Amygdala (tissue), 56 donors: ENCODE measurements at places on chromosomes 2 and 18.

DNA sequence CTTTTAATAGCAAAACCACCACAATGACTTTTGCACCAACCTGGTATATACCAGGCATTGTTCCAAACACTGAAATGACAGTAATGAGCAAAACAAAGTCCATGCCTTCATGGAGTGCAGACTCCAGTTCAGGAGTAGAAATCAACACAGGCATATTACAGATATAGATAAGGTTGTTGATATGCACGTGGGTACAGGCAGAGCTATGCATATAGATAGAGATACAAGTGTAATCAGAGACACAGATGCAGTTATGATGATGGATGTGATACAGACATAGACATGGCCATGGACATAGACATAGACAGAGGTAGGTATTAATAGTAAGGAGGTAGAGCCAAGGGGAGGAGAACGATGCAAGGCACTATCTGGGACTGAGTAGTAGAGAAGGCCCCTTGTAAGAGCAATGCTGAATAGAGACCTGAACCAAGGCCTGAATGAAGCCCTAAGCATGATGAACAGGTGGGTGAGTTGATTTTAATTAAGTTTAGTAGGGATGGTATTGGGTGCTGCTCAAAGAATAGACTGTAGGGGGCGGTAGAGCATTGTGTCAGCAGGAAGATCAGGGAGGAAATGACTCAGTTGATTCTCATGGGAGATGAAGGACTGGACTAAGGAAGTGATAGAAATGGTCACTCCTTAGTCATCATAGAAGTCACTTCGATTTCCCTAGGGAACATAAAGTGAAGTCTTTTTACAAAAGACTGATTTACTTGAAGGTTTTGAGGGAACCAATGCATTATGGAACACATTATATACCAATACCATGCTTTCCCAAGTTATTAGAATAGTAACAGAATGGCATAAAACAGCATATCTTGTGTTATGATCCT is 39.4 kb downstream of the CMPK2 start:
- DNase-seq = no peak

- DNase-seq = no peak
These were observed 7.9 kb downstream of the ARL4C start for GRCh38 chr2:234488913-234489451.

DNA sequence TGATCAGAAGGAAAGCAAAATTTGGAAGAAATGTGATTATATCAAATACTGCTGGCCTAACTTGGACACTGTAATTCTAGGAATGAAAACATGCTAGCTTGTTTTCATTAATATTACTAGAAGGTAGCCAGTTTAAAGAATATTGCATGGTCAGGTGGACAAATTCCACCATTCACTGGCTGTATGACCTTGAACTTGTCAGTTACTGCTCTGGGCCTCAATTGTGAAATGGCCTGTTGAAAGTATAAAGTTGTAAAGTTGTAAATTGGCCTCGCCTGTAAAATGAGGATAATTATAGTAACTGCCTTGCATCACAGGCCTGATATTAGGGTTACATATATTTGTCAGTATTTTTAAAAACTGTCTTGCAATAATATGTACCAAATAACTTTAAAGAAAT is 398.4 kb upstream of the CHST9 start:
- DNase-seq = no peak

DNA sequence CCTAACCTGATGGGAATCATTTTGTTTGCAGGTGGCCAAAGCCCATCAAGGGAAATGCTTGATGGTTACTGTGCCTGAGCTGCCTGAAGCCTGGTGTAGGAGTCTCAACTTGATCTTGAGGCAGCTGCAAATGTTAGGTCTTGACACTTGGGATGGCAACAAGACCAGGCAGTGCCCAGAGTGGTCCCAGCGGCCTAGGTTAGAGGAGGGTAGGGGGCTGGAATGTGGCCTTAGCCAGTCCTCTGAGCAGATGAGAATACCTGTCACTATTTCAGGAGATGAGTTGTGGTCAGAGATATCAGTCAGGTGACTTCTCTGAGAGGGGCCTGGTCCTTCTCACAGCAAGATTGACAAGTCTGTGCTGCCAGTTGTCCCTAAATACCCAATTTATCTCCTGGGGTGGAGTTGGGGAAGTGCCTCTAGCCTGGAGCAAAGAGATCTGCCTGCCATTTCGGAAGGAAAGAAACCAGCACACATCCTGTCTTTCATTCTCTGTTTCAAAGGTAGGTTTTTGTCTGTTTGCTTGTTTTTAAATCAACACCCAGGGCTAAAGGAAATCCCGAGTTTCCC is 13.4 kb downstream of the SPTBN1 start:
- no peak for DNase-seq

GRCh38 chr18:29874519-29875098 is 1167.9 kb downstream of the DSC3 start:
- DNase-seq = no peak

DNA sequence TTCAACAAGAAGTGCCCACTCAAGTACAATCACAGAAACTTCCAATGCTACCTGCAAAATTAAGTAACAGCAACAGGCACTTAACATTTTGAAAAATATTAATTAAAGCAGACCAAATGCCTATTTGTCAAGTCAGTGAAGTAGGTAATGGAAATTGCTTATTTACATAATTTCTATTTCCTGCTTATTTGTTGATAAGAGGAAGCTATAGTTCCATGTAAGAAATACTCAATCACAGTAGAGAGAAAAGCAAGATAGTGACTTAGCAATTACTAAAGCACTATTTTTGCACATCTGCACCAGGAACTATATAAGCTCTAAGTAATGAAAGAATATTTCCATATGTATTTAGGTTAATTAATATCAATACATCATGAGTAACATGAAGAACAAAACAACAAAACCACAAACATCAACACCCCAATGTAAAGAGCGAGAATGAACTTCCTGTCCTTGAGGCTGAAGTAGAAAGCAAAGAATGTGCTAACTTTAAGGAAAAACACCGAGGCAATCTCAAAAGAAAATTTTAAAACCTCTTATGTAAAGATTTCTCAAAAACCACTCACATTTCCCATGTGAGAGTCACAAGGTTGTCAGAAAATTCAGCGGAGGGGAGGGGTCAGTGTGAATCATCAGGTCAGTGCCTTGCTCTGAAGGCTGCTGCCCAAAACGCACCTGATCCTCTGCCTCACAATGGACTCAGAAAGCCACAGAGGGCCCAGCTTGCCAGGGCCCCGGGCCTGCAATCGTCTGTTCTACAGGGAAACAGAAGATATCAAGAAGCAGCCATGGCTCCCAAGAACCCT is 12.5 kb downstream of the NPC1 start:
- no peak for DNase-seq

GRCh38 chr2:236943068-236943467 is 142.6 kb upstream of the COPS8 start:
- no peak for DNase-seq

GRCh38 chr2:158998551-158999248 is 30.3 kb downstream of the TANC1 start:
- DNase-seq = no peak

DNA sequence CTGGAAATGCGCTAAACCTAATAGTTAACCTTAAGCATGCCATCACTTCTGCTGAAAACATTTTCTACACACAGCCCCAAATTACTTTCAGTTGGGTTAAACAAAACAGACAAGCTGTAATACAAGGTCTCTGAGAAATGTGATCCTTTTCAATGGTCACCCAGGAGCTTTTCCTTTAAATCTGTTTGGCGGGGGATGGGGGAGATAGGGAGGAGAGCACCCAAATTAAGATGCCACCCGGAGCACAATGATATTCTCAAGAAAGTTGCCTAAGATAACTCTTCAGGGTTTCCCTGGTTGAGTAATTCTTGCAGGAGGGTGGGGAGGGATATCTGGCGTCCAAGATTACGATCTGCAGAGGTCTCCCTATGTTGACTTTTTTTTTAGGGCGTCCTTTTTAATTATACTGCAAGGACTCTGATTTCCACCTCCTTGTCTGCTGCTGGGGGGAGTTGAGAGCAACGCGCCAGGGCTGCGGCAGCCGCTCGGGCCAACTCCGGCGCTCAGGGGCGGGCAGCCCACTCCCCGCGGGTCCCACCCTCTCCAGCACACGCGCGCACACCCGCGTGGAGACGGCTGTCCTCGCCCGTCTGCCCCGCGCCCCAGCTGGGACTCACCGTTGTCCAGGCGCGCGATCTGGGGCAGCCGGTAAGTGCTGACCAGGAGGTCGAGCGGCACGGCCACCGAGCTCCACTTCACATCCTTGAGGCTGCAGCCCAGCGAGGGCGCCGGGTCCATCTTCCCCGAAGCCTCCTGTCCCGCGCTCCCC is 807 bp downstream of the GAREM1 start:
- DNase-seq = peak; percentile 59

DNA sequence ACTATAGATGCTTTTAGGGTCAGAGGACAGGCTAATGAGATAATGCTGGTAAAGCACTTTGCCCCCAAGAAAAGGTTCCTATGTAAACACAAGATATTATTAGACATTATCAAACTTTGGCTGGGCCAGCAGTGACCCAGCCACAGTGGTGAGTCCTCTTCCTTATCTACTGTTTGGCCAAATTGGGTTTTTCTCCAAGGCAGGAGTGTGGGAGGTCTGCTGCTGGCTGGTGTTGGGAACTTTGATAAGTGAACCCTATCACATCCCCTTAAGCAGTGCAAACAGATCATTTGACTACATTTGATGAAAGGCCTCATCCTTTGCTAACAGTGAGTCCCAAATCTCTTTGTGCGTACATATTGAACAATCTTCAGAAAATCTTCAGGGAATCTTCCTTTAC is 16.2 kb downstream of the FZD7 start:
- DNase-seq = no peak

GRCh38 chr18:45274026-45274425 is 341.2 kb upstream of the SLC14A2 start:
- no peak for DNase-seq

DNA sequence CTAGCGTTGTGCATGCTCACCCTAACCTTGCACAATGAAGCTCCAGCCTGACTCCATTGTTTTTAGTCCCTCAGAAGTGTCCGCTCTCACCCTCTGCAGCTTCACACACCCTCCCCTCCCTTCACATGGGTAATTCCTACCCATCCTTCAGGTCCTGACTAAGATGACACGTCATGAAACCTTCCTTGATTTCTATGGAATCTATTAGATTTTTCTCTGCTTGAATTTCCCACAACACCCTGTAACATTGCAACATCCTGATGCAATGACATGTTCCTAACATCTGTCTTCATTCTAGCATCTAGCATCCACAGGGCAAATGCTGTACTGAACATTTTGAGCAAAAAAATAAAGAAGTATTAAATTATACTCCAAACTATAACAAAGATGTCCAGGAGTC is 77.0 kb upstream of the PID1 start:
- no peak for DNase-seq

- DNase-seq = no peak
These were observed 2.2 kb upstream of the NRP2 start for GRCh38 chr2:205680067-205680466.

DNA sequence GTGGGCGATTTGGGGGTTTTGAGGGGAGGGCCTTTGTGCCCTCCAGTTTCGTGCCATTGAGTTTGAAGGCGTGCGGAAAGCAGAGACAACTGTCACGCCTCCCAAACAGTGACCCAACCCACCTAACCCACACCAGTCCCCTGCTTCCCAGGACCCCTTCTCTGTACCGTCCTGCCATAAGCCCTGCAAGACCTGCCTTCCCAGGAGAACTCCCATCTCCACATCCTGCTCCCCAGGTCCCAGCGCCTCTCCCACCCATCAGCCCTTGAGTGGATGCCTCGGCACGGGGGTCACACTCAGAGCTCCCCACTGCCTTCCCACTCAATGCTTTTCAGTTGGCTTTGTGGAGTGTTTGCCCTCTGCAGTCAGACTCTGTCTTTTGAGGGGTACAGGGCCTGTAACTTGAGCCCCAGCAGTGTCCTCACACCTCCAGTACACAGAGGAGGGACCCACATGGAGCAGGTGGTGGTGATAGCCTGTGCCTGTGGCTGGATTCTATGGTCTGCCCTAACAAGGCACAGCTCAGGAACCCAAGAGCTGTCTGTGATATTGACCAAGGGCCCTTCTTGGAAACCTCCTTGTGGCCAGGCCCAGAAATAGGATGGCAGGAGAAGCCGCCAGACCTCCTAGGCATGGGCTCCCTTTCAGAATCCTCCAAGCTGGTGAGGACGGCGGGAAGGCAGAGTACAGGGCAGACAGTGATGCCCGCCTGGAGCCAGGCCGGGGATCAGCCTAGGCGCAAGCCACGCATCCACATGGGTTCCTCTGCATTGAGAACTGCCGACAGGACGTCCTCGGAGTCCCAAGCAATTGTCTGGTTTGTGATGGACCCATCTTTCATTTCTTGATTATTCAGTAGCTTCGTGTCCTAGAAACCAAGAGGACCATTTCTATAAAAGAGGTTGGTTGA is 44.4 kb upstream of the SMAD7 start:
- no peak for DNase-seq

GRCh38 chr2:16713011-16713423 is 47.4 kb upstream of the CYRIA start:
- DNase-seq = no peak

GRCh38 chr2:124911560-124911959 is 886.5 kb downstream of the CNTNAP5 start:
- no peak for DNase-seq

- DNase-seq = no peak
These were observed 27.1 kb upstream of the CREB1 start for GRCh38 chr2:207502577-207503198.

DNA sequence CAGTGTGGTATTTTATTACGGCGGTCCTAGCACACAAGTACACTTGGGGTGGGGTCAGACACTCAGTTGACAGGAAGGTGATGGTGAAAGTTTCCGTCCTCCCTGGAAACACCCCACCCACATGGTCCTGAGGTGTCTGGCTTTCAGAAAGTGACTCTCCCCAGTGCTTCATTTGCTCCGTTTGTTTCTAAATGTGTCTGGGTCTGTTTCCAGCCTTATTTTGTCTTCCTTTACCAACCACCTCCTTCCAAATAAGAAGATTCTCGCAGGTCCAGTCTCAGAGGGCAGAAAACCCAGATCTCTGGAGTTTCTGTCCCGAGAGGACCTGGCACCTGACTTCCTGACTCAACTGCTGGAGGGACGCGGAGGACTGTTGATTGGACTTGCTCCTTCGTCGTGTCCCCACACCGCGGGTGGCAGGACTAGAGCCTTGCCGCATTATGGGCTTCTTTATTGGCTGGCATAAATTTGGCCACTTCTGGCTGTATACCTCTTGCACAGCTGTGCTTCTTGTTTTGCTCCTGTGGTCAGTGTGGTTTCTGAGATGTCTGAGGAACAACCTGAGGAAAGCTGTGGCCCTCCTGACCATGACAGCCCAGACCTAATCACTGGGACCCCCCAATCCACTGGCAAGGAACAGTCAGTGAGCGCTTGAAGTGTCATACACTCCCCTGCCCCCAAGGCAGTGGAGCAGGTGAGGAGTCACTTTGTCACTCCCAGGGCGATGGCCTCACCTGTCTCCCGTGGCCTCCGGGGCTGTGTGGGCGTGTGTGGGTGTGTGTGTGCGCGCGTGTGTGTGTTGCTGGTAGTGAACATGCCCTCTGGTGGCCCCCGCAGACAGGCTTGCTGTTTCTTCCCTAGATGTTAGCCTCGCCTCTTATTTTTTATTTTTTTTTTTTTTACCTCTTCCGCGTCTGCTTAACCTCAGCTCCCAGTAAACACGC is 45.6 kb downstream of the MEX3C start:
- no peak for DNase-seq

DNA sequence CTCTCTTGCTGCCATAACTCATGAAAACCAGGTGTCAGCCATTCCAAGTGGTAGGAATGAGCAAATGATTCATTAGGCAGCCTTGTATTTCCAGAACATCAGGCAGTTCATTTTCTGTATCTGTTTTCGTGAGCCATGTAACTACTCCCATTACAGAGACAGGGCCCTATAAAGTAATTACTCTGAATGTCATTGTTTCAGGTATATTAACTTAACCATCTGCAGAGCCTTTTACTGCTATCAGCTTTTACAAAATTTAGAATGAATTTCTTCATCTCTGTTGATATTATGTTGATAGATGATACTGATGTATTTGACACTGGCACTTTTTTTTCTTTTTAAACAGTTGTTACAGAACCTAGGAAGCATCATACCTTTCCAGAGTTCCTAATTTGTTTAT is 69.9 kb downstream of the MGAT5 start:
- no peak for DNase-seq
